ENCODE measurements at places on chromosomes 6 and 20. TPM values are rescaled to one million over a fixed set of nuclear protein-coding genes. Genes with fewer than 3 reads are reported as not detected.

The BMP5 gene
- total RNA-seq: not detected

The DHX35 gene
- total RNA-seq: 12.4 TPM

The PEX3 gene
- total RNA-seq: 12.8 TPM

DNA sequence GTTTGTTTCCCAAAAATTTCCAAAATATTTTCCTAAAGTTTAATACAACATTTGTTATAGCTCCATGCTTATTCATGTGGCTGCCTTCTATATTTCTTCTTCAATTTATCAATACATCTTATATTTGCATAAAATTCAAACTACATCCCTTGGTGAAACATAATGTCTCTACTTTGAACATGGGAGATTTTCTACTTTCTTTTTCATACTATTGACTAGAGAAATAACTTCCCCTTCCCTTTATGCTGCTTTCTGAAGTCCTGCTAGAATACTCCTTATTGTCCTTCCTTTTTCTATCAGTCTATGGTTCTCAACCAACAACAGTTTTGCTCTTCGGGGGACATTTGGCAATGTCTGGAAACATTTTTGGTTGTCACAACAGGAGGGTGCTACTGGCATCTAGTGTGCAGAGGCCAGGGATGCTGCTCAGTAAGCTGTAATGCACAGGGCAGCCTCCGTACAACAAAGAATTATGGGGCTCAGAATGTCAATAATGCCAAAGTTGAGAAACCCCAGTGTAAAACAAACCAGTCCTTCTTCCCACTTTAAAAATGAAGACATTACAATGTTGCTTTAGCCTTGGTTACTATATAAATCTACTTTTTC, 29.9 kb downstream of the MKKS start:
- no peak overlapping the region for H3K27ac ChIP-seq
- H3K36me3 ChIP-seq: peaks cover 30% of the 10 kb centered on the region
- H3K27me3 ChIP-seq: no peaks in the 10 kb centered on the region
- no peak overlapping the region for H3K4me3 ChIP-seq
- no peaks in the 10 kb centered on the region for H3K4me1 ChIP-seq
- no peak for DNase-seq

The FGD2 gene
- total RNA-seq: 1.9 TPM

- H3K4me3 ChIP-seq: no peak overlapping the region
- no peak overlapping the region for H3K27ac ChIP-seq
- H3K4me1 ChIP-seq: no peaks in the 10 kb centered on the region
These were observed 36.9 kb upstream of the CD2AP start for GRCh38 chr6:47440719-47441118.

DNA sequence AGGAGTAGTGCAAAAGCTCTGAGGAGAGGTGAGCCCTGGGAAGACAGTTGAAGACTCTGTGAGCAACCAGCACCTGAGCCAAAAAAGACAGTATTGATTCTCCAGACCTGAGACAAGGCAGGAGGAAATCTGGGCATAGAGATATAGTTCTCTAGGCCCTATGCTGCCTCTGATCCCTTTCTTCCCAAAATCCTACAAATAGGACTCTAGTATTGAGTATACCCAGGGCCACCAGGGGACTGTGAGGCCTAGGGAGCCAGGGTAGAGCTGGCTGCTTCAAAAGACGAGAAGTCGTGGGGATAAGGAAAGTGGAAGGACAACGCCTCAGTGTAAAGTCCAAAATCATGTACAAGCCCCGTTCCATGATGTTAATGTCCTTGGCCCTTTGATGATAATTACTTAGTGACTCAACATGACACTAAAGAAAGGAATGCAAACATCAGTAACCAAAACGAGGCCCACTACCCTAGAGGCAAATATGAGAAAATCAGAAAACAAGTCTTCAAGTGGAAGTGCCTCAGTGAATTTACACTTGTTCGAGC, 197.3 kb upstream of the PROKR2 start:
- DNase-seq: no peak
- no peaks in the 10 kb centered on the region for H3K36me3 ChIP-seq
- H3K27me3 ChIP-seq: no peaks in the 10 kb centered on the region
- no peak overlapping the region for H3K27ac ChIP-seq
- no peak overlapping the region for H3K4me3 ChIP-seq

The HSPA1L gene
- total RNA-seq: 5.5 TPM

DNA sequence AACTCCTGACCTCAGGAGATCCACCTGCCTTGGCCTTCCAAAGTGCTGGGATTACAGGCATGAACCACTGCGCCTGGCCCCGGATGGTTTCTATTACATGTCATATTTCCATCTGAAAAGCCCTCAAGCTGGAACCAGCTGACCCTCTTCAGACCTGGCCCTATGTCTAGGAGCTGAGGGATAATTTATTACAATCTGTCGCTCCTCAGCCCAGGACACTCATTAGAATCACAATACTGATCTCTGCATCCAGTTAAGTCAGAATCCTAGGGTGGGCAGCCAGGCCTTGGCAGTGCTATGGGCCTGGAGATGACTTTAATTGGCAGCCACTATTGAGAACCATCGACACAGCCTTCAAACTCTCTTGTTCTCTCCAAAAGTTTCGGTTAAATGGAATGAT, 162.6 kb upstream of the SNX9 start:
- H3K4me1 ChIP-seq: no peaks in the 10 kb centered on the region
- H3K27ac ChIP-seq: no peak overlapping the region
- H3K36me3 ChIP-seq: no peaks in the 10 kb centered on the region
